ENCODE measurements at places on chromosomes 2 and 18.
A peak's percentile ranks its signal among the peaks of the same experiment; 100 is the strongest.

GRCh38 chr2:60796573-60797509 lies 40.8 kb downstream of the PAPOLG start:
- no peak for DNase-seq

- DNase-seq = no peak
These were observed 21.7 kb downstream of the LINC00305 start for GRCh38 chr18:64127172-64127571.

- no peak for DNase-seq
These were observed 48.5 kb downstream of the CACNB4 start for GRCh38 chr2:152050341-152050740.

DNA sequence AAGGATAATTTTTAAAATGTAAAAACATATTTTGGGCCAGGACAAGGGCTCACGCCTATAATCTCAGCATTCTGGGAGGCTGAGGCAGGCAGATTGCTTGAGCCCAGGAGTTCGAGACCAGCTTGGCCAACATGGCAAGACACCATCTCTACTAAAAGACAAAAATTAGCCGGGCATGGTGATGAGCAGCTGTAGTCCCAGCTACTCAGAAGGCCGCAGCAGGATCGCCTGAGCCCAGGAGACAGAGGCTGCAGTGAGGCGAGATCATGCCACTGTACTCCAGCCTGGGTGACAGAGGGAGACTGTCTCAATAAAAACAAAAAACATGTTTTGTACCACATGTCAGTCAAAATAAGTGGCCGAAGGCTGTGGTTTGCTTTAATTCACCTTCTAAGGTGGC lies 122.5 kb downstream of the HDAC4 start:
- DNase-seq = no peak

DNA sequence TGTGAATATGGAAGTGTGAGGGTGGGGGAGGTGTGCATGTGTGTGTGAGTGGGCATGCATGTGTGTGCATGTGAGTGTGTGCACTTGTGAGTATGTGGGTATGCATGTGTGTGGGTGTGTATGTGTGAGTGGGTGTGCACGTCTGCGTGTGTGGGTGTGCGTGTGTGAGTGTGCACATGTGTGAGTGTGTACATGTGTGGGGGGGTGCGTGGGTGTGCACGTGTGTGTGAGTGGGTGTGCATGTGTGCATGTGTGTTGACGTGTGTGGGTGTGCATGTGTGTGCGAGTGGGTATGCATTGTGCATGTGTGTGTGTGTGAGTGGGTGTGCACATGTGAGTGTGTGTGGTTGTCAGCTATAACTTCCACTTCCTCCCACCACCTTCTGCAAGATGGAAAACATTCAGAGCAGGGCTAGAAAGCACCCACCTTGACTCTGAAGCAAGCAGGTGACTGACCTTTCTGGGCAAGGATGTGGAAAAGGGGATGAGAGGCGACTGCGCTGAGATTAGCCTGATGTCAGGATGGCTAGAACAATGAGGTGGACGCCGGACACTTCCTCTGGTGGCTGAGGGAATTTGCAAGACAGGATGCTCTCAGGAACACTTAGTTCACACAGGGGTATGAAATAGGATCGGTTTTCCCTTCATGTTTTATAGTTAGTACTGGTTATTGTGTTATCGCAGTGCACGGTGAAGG lies 103.6 kb downstream of the ACKR3 start:
- no peak for DNase-seq

- no peak for DNase-seq
These were observed 32.9 kb downstream of the SMAD7 start for GRCh38 chr18:48917579-48918517.

DNA sequence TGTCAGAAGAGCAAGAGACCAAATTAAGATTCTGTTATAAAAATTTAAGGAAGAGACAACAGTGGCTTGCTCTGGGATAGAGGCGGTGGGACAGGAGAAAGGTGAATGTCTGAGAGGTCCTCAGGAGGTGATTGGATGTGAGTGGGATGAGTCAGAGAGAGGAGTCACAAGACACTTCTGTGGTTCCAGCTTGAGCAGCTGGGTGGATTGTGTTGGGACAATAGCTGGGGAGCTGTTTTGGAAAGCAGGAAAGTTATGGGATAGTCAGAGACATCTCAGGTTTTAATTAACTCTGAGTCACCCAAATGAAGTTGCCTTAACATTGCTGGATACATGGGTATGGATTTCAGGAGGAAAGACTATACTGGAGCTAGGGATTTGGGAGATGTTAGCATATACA lies 218.0 kb upstream of the TRIB2 start:
- DNase-seq = no peak

- DNase-seq = no peak
These were observed 365.3 kb downstream of the NBAS start for GRCh38 chr2:15195813-15196212.

DNA sequence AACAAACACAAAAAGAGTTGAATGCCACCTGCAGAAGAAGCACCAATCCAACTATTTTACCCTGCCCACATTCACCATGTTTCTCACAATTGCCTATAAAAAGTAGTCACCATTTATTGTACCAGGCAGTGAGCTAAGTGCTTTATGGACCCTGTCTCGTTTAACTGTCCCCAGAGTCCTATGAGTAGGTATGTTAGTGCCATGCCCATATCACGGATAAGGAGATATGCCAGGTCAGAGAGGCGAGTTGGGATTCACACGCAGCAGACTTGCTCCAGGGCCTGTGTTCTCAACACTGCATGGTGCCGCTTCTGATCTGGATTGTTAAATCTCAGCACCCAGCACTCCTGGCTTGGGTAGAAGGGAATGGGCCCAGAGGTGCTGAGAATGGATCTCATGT lies 49.1 kb upstream of the CYP1B1 start:
- DNase-seq = no peak

DNA sequence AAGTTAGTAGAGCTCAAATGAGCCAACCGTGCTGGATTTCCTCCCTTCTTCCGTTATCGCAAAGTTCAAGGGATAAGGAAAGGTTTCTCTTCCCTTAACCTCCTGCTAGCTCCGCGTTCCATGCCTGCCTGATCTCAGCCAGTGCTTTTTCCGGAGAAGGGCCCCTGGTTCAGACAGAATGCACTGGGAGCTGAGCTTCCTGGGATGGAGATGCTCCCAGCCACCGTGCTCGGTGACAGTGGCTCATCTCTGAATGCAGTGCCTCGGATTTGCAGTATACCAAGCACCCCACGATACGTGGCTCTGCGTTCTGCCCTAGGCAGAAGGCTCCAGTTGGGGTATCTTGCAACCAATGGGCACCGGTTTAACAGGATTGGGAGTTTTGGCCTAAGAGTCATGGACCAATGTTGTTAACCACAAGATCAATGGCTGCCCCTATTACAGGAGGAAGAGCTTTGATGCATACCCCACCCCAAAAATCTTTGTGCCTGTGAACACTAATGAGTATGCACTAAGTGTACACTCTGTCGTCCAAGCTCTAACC lies 876 bp downstream of the CNTNAP5 start:
- DNase-seq = no peak

DNA sequence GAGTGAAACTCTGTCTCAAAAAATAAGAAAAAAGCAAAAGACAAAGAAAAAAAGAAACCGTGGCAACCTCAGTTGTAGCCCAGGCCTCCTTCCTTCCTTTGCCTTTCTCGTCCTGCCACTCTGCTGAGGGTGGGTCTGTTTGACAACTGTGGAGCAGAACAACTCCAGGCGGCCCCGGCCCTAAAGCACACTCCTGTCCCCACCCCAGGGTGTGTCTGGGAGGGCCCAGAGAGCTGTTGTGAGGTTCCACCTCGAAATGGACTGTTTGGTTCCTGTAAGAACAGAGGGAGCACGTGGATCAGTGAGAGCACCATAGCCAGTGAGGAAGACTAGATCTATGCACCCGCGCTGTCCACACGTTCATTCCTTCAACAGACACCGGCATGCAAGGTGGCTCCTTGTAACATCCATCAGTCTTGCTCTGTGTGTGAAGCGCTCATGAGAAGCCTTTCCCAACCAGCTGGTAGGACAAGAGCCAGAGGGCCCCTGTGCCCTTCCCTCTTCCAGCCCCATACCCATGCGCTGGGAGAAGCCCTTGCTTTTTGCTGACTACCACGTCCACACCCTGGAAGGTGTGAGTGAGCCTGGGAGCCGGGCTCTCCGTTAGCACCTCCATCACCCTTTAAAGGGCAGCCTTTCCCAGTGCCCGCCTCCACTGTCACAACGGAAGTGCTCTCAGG lies 61.6 kb downstream of the SOWAHC start:
- DNase-seq = no peak

- no peak for DNase-seq
These were observed 17.6 kb upstream of the SPATS2L start for GRCh38 chr2:200288670-200289429.

DNA sequence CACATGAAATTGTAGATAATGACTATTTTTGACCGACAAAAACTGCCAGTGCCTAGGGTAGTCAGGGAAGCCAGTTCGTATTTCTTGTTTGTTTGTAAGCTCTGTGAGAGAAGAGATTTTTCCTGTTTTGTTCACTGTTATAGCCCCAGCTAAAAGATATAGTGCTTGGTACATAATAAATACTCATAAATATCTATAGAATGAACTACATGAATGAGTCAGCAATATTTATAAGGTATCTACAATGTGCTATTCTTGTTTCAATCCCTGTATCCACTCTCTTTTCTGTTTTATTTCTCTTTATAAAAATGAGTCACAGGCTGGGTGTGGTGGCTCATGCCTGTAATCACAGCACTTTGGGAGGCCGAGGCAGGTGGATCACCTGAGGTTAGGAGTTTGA lies 275.6 kb upstream of the FANCL start:
- no peak for DNase-seq

DNA sequence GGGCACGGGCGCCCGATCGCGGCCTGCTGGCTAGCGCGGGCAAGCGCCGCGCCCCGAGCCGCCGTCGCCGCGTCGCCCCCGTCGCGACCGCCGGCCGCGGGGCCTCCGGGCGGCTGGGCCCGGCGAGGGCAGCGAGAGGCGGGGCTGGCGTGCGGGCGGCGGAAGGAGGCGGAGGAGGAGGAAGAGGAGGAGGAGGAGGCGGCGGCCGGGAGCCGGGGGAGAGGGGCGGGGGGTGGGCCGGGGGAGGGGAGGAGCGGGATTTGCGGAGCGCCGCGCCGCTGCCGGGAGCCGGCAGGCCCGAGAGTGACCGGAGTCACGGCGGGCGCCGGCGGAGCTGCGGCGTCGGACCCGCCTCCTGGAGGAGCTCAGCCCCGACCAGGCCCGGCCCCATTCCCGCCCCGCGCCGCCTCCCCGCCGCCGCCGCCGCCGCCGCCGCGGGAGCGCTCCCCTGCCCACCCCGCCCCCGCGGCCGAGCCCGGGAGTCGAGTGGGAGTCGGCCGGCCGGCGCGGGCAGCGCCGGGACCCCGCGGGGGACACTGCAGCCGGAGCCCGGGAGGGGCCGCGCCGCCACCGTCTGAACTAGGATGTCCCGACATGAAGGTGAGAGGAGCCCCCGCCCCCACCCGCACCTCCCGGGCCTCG lies at the start of gene KCMF1:
TSS of gene KCMF1 (plus strand) at position 294 of the 642 bp plus-strand sequence. CDS start at position 585, 291 bp downstream.
- peak; percentile 82 for DNase-seq

- DNase-seq = no peak
These were observed 11.3 kb downstream of the SLC14A2 start for GRCh38 chr18:45626330-45627203.

DNA sequence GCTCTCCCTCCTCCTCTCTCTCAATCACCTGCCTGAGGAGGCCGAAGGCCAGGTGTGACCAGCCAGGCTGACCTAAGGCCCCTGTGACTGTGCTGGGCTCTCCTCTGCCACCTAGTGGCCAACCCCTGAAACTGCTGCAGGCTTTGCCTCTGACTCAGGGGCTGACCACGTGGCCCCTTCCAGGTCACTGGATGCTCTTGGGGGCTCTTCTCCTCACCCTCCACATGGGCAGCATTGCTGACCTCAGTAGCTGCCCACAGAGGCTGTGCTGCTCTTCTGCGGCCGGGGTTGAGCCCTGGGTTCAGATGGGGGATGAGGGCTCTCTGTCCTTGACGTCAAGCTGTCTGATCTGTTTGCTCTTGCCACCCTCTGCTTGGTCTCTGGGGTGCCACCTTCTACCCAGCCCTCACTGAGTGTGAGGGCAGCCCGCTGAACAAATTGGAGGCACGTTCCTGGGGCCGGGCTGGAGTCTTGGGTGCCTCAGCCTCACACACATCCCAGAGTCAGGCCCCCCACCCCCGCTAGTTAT lies 122.7 kb downstream of the TWIST2 start:
- DNase-seq = peak; percentile 56

GRCh38 chr2:240915526-240916341 lies 9.6 kb downstream of the CROCC2 start:
- no peak for DNase-seq

- DNase-seq = no peak
These were observed 210.8 kb upstream of the SMIM21 start for GRCh38 chr18:75638223-75638775.

DNA sequence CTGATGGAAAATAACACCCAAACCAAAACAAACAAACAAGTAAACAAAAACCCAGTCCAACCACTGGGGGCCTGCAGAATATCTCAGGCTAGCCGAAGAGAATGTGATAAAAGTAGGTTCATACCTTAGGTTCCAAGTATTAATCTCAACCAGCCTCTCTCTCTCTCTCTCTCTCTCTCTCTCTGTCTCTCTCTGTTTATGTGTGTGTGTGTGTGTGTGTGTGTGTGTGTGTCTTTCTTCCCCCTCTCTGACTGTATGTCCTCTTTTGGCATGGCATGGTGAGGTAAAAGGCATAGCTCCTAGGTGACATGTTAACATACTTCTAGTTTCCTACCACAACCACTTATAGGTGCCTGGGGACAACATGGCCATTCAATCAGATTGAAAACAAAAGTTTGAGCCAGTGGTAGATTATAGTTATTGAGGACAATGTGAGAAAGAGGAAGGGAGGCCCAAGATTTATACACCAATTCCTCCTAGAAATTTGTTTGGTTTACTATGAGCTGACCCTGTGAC lies 93.0 kb downstream of the SETBP1 start:
- DNase-seq = no peak

DNA sequence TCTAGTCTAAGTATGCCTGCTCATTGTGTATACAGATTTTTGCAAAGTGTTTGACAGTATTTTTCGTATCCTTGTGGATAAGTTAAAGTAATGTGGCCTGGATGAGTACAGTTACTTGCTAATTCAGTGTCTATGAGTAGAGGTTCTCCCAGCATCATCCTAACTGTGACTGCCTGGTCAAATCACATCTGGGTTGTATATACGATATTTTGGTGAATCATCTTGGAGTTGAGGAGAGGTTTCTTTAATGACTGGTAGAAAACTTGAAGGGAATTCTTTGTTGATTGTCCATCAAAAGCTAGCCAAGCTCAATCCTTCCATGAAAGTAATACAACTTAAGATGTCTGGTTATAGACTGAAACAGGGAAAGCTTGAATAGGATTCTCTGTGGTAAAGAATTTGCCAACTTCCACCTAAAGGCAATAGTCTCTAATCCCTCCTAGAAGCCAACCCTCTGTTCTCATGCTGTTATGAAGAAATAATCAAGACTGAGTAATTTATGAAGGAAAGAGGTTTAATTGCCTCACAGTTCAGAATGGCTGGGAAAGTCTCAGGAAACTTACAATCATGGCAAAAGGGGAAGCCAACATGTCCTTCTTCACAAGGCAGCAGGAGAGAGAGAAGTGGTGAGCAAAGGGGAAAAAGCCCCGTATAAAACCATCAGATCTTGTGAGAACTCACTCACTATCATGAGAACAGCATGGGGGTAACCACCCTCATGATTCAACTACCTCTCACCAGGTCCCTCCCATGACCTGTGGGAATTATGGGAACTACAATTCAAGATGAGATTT lies 19.4 kb upstream of the RALBP1 start:
- DNase-seq = no peak

All from memory B cell (primary cell).